Cortex of kidney (tissue), 1 donor: ENCODE measurements at places on chromosomes 5 and 9.

DNA sequence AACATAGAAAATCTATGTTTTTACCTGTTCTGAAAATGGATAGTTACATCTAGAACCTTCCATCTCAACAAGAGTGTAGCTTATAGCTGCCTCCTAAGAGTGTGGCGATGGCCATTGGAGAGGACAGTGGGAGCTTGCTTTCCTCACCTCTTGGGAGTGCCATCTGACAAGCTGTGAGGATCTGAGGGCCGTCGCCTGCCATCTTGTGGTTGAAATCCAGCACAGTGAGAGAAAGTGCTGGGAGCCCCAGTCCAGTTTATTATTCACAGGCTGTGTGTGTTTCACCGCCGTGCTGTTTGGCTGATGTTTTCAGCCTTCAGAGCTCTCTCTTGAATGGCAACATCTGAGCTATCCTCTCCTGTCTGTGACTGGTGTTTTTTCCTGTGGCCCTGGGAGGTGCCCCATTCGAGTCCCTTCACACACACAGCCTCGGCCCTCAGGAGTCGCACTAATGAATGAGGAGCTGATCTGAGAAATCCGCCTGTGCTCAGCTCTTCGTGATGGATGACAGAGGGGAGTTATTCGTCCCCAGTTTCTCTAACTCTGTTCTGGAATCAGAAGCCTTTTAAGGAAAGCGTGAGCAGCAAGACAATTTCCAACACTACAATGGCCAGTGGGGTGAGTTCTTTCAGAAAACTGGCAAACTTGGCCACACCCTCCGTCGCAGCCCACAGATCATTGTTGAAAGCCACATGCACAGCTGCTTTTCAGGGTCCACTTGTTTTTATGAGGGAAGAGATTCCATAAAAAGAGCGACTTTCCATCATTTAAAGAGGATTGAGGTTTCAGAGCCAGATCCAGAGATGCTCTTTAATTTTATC is 170.3 kb downstream of the PDZD2 start:
- no peak for DNase-seq

- DNase-seq = no peak
Measured at GRCh38 chr9:137326445-137327065, 24.5 kb upstream of the NRARP start.

DNA sequence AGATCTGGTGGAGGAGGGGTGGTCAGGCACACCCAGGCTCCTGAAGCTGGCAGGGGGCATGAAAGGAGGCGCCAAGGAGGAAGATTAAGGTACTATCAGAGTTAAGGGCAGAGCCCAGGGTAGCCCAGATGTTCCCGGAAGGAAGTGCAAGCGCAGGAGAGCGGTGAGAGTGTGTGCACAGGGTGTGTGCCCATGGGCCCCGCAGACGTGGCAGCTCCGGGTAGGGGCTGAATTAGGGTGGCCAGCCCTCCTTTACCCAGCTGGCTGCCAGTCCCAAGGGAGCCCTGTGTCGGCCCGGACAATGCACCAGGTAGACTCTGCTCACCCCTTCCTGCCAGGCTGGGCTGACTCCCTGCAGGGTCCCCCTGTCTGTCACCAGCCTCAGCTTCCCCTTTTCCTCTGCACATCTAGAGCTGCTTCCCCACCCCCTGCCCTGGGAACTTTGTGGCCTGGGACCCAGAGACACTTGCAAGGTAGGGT is at the start of gene SMIM33:
Gene SMIM33 (plus strand): TSS at position 184 of the 480 bp plus-strand sequence. CDS start 118 bp downstream, at position 302.
- DNase-seq = no peak

- DNase-seq = no peak
Measured at GRCh38 chr5:150674341-150674821, 13.3 kb downstream of the MYOZ3 start.

- DNase-seq = no peak
Measured at GRCh38 chr9:70120834-70121510, 77.3 kb downstream of the MAMDC2 start.

DNA sequence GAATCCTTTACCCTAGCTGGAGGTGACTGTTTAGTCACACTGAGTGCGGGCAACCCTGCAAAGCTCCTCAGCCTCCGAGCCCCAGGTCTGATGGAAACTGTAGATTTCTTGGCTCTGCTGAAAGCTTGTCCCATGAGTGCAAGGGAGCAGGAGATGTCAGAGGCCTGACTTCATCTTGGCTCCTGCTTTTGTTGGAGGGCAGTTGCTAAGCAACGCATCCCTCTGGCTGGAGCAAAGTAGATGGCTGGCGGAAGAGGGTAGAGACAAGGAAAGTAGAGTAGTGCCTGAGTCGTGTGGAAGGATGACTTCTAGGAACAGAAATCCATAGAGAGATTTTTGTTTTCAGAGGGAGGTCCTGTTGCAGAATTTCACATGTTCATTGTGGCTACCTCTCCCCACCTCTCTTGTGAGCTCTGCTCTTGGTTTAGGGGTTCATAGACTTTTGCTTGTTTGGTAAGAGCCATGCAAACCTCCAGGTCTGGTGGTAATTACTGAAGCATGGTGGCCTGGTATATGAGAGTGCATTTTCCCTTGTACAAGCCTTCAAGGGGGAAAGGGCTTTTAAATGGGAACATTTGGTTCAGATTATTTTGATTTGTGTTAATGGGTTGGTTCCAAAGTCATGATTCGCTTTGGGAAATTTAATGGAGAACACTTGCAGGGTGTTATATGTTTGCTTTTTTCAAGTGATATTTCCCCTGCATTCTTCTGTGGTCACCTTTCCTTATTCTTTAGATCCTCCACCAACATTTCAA is 71.5 kb downstream of the ARHGAP26 start:
- no peak for DNase-seq
